LHCN-M2 (cell line): ENCODE measurements at places on chromosomes 4 and X.
A peak's percentile ranks its signal among the peaks of the same experiment; 100 is the strongest.

GRCh38 chr4:180665994-180666824, 1577.0 kb upstream of the TENM3 start:
- peak; percentile 46 for DNase-seq

DNA sequence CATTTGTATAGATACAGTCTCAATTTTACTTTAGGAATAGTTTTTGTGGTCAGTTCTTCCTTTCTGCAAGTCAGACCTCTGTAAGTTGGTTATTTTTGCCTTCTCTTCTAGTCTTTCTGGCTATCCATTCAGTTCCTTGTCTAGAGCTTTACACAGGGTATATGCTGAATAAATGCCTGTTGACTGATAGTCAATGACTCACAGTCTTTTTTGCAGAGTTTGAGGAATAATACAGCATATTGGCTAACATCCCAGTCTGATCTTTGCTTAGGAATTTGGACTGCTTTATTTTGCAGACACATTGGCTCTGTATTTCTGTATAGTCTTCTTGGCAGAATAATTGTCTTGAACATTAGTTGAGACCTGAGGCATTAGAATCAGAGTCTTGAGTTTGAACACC, 132.4 kb downstream of the MAGEC1 start:
- peak; percentile 0 for DNase-seq

DNA sequence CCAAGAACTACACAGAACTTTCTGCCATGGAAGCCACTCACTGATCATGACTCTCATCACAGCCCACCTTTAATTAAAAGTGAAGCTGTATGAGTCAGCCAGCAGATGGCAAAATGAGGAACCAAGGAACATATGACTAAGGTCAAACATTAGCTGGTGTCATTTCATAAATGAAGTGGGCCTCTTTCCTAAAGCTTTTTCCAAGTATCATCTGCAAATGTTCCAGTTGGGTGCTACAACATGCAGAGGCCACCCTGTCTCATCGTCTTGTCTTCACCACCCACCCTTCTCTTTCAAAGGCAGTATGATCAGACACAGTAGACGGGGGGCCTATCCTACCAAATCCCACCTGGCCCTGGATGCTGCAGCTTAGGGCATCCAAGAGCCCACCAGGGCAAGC, 9.2 kb upstream of the EOLA1 start:
- no peak for DNase-seq

- DNase-seq: no peak
Observed at GRCh38 chr4:56791316-56791715, 30.2 kb downstream of the SPINK2 start.

- no peak for DNase-seq
Observed at GRCh38 chr4:176921256-176921655, 128.5 kb upstream of the VEGFC start.

- DNase-seq: no peak
Observed at GRCh38 chr4:40596522-40596921, 33.1 kb downstream of the RBM47 start.

GRCh38 chr4:80812145-80812544, 218.4 kb upstream of the BMP3 start:
- DNase-seq: no peak

DNA sequence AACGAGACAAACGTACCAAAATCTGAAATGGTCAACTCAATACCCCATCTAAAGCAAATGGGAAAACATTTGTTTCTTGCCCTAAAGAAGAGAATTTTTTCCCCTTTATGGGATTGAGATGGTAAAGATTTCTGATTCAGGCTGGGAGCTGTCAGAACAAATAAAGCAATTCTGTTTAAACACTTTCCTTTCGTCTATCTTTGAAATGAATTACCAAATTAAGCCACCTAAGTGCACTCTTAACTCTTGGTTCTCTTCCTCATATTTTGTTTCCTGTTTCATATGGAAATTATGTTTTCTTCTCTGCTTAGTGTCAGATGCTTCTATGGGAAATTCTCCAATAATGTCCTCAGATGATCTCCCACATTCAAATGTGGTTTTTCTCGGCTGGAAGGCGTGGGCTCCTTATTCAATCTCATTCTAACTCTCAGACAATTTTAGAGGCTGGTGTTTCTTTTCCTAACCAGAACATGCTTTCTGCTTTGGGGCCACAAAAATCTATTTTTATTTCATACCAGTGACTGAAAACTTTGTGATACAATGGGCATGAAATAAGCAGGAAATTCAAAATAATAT, 50.3 kb upstream of the HPF1 start:
- no peak for DNase-seq

DNA sequence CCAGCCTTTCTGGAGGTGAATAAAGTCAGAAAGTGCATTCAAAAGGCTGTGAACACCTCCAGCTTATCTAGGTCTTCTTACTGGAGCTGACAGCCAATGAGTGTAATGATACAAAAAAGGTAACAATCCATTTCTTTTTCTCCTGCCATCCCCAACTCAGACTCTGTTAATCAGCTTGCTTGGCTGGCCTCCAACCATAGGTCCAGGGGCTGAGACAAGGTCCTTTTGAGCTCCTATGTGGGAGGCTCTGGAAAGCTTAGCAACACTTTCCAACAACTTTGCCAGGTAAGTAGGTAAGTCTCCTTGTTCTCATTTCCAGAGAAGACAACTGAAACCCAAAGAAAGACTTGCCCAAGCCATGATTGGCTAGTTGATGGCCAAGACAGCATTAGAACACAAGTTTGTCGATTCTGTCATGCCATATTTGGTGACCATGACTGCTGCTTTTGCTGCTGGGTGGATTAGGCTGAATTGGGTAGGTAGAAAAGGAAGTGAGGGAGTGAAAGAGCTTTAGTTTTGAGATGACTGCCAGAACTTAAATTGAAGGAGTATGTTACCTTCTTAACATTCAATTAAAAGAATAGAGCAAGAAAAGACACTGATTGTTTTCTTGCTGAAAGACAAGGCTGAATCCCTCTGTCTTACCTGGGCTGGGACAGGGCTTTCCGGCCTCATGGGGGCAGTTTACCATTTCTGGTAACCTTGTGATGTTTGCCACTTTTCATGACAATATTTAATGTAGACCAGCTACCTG, 22.8 kb downstream of the VSIG4 start:
- no peak for DNase-seq

DNA sequence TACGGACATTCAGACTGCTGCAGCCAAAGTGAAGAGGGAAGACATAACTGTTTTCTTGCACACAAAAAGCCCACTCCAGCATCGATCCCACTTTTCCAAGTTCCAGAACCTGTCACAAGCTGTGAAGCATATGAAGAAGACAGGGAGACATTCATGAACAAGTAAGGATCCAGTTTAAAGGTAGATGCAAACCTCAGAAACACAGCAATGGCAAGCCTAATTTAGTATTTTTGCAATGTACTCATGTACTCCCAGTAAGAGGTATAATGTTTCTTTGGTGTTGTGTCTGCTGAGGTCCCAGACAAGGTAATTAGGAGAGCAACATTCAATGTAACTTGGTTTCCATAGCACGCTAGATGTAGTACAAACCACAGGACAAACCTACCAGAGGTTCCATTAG, 4.6 kb downstream of the AFP start:
- no peak for DNase-seq

DNA sequence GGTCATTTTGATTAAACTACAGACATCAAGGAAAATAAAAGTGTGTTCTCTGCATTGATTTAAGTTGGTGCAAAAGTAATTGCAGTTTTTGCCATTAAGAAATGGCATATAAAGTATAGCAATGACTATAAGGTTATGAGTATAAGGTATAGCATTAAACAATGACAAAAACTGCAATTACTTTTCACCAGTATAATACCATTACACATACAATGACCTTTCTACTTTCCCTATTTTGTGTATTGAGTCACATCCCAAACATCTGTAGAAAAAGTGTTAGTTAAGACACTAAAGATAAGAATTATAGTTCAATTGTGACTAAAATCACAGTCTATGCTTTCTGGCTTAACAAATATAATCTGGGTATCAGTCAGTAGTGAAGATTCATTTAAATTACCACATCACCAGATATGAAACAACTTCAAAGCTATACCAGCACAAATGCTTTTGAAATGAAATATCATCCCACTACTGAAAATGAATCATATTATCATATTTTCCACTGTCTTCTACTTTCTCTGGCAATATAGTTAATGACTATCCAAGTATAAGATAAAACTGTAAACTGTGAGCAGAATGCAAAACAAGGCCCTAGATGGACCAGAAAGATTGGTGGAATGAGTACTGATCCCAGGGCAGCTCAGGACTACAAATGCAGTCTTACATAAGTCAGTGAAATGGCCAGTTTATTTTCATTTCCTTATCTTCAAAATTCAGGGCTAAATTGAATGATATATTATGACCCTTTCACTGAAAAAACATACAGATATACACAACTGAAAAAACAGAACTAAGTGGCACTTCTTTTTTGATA, 241.1 kb downstream of the ANTXR2 start:
- no peak for DNase-seq

- DNase-seq: peak; percentile 96
Observed at GRCh38 chr4:40183615-40184411, 13.0 kb upstream of the RHOH start.

DNA sequence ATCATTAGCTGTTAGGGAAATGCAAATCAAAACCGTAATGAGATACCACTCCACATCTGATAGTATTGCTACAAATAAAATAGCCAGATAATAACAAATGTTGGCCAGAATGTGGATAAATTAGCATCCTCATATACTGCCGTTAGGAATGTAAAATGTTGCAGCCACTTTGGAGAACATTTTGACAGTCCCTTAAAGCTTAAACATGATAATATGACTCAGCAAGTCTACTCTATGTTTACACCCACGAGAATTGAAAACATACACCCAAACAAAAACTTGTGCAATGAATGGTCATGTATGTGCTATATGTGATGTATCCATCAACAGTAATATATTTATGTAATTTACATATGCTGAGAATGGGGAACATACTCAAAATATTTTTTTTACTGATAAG, 78.2 kb downstream of the GSTCD start:
- no peak for DNase-seq

- peak; percentile 17 for DNase-seq
Observed at GRCh38 chr4:10639100-10639499, 45.5 kb downstream of the CLNK start.

GRCh38 chrX:100911731-100912130, 17.0 kb downstream of the XKRX start:
- no peak for DNase-seq

GRCh38 chr4:48490012-48490679, at the start of gene ZAR1:
Gene ZAR1 (plus strand): TSS chr4:48490252. CDS start chr4:48490292, 40 bp downstream.
- no peak for DNase-seq

GRCh38 chr4:120839334-120839973, 83.1 kb downstream of the PRDM5 start:
- no peak for DNase-seq

DNA sequence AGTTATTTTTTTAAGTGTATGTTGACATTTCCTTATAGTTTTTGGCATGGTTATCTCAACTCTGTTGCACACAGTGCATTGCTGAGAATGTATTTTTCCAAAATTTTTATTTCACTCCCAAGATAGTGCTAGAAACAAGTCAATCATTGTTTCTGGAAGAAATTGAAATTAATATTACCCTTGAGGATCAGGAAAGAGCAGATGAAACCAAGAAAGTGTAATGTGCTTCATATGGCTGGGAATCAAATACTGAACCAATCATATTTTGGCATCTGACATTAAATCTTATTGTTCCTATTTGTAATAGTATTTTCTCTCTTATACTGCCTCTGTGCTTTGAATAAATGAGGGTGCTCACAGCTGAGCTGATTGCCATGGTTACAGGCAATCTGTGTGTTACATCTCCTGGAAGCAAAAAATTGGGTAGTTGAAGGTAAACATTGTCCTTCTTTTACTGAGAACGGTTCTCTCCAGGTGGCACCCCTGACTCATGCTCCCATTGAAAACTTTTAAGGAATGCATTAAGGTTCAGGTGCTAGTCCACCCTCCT, 358.2 kb upstream of the NR3C2 start:
- no peak for DNase-seq

GRCh38 chr4:145482209-145483037, 770 bp downstream of the SMAD1 start:
- peak; percentile 93 for DNase-seq
